Epithelial cell of esophagus (primary cell): ENCODE measurements at places on chromosomes 5 and 9.

DNA sequence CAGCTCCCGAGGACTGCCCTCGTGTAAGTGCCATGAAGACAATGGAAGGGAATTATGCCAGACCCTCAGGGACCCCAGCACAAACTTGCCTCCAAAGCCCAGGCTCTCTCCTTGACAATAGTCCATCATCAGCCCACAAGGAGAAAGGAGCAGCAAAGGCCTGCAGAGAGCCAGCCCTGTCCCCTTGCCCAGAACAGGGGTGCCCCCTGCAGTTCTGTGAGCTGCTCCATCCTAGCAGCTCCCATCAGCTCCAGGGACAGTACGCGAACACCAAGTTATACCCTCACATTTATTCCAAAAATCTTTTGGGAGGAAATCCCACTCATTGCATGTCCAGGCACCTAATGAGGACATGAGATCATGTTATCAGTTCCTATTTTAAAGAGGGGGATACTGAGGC lies 11.1 kb downstream of the BARX1 start:
- DNase-seq: no peak

- DNase-seq: no peak
Measured at GRCh38 chr5:53219610-53220009, 110.1 kb upstream of the MOCS2 start.

DNA sequence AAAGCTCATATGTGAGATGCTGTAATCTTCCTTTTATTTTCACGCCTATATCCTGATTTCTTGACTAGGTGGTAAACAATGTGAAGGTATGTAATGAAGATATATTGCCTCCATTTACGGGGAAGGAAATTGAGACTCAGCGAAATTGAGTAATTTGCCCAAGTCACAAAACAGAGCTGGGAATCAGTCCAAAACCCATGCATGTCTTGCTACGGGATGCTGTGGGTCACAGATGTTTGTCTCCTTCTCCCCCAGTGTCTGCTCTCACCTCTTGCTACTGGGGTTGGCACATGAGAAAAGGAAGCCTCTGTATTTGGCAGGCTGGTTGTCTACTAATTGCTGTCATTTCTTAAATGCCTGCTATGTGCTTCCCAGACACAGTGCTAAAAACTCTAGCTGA lies 53.7 kb upstream of the TEX48 start:
- DNase-seq: peak; percentile 26

- DNase-seq: peak; percentile 61
Measured at GRCh38 chr5:59673438-59674058, 220.0 kb downstream of the PDE4D start.

- DNase-seq: peak; percentile 11
Measured at GRCh38 chr5:135433681-135434426, 13.3 kb downstream of the DCANP1 start.

- no peak for DNase-seq
Measured at GRCh38 chr5:74239261-74239660, 401.3 kb downstream of the ENC1 start.

DNA sequence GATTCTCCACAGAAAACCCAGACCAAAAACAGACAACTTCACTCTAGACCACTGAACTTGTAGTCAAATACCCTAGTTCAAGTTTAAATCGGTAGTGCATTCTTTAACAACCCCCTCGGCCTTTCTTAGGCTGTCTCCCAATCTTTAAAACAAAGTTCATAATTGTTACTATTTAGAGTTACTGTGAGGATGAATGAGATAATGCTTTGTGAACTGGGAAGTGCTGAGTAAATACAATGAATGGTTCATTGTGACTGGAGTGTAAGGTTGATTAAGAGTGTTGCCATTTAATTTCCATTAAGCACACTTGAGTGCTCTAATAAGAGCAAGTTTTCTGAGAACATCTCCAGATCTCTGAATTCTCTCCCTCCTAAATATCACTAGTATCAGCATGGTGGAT lies 228.8 kb upstream of the PIK3R1 start:
- no peak for DNase-seq

DNA sequence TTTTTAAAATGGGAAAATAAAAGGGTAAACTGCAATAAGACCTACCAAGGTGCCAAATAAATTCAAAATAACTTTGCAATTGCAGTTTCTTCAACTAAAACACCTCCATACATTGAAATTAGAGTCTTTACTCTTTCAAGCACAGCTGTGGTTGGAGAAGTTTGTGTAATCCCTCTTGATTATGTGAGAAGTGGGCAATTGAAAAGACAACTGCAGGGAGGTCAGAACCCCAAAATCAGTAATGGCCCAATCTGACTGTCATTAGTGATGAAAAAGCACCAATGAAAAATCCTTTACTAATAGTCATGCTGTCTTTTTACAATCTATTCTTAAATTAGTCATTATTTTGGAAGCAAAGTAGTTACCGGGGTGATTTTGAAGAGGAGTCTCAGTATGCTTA lies 116.7 kb upstream of the RGMB start:
- DNase-seq: no peak

GRCh38 chr9:113537229-113537810 lies 73.8 kb downstream of the RGS3 start:
- no peak for DNase-seq

- DNase-seq: no peak
Measured at GRCh38 chr9:136854113-136854841, 2.1 kb downstream of the MAMDC4 start.

- DNase-seq: peak; percentile 69
Measured at GRCh38 chr5:150058480-150059126, 27.8 kb downstream of the CSF1R start.

DNA sequence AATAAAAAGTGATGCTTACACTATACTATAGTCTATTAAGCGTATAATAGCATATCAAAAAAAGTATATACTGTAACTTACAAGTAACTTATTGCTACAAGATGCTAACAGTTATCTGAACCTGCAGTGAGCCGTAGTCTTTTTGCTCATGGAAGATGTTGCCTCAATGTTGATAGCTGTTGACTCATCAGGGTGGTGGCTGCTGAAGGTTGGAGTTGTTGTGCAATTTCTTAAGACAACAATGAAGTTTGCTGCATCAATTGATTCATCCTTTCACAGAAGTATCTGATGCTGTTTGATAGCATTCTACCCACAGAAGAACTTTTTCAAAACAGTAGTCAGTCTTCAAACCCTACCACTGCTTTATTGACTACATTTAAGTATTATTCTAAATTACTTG lies 7.8 kb upstream of the C9orf40 start:
- DNase-seq: peak; percentile 94

- DNase-seq: no peak
Measured at GRCh38 chr5:121296356-121296755, 555.3 kb upstream of the FTMT start.

- DNase-seq: peak; percentile 21
Measured at GRCh38 chr5:633501-633955, 21.4 kb downstream of the CEP72 start.

DNA sequence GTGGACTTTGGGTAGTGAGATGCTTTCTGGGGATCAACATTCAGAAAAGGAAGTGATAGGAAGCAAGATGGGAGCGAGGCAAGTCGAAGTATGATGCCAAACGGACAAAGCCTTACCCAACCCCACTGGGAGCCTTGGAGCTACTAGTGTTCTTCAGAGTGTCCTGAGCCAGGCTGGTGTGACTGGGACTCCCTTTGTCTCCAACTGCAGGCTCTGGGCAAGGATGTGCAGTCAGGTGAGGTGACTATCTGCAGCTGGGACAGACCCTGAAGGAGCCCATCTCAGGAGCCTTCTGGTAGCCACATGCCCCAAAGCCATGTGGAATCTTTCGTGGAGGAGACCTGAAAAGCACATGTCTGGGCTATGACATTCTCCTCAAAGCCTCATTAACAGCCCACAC lies 360.6 kb downstream of the MTRR start:
- no peak for DNase-seq

GRCh38 chr5:176994460-176995121 lies 12.0 kb downstream of the UIMC1 start:
- DNase-seq: peak; percentile 65

- DNase-seq: no peak
Measured at GRCh38 chr5:163574472-163575440, 69.3 kb downstream of the MAT2B start.
